CMK (cell line): ENCODE measurements at places on chromosomes 4 and X.

- no peak for DNase-seq
Observed at GRCh38 chr4:37934096-37934495, 26.1 kb upstream of the PTTG2 start.

DNA sequence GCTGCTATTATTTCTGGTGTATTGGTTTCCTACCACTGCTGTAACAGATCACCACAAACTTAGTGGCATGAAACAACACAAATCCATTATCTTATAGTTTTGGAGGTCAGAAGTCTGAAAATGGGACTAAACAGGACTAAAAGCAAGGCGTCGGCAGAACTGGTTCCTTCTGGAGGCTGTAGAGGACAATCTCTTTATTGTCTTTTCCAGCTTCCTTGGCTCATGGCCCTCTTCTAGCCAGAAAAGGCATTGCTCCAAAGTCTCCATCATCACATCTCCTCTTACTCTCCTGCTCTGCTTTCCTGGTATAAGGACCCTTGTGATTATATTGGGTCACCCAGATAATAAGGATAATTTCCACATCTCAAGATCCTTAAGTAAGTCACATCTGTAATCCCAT is 121.9 kb downstream of the CLCN4 start:
- no peak for DNase-seq

DNA sequence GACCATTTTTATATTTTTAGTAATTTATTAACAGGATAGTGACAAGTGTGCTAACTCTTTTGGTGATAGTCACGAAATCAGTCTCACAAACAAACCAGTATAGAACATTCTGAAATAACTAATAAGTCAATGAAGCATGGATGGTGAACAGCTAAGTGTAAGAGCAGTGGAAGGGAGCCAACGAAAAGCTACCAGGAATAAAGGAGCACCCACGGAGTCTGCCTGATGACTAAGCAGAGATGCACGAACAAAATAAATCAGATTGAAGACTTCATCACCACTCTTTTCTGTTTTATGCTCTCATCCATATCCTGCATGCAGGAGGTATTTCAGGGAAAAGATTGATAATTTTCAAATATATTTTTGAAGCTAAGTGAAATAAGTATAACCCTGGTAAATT is 891.1 kb upstream of the HS3ST1 start:
- no peak for DNase-seq

GRCh38 chr4:65381648-65382047 is 288.6 kb downstream of the EPHA5 start:
- DNase-seq, result no peak

- no peak for DNase-seq
Observed at GRCh38 chr4:12583275-12583674, 900.9 kb downstream of the RAB28 start.

DNA sequence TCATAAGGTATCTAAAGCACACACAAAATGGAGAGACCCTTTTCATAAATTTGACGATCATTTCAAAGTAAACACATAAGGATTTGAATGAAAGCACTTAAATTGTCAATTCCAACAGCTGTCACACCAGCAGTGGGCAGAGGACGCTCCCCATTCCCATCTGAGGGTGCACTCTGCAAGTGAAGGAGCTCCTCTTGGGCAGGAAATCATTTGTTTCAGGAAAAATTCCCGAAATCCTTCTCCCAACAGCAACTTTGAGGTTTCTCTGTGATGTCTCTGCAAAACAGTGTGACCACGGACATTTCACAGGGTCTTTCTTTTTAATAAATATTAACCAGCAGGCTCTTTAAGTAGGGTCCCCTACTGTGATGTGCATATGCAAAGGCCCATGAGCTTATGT is 111.0 kb downstream of the EPHA5 start:
- no peak for DNase-seq

- DNase-seq, result no peak
Observed at GRCh38 chr4:10184041-10184440, 67.4 kb upstream of the WDR1 start.

DNA sequence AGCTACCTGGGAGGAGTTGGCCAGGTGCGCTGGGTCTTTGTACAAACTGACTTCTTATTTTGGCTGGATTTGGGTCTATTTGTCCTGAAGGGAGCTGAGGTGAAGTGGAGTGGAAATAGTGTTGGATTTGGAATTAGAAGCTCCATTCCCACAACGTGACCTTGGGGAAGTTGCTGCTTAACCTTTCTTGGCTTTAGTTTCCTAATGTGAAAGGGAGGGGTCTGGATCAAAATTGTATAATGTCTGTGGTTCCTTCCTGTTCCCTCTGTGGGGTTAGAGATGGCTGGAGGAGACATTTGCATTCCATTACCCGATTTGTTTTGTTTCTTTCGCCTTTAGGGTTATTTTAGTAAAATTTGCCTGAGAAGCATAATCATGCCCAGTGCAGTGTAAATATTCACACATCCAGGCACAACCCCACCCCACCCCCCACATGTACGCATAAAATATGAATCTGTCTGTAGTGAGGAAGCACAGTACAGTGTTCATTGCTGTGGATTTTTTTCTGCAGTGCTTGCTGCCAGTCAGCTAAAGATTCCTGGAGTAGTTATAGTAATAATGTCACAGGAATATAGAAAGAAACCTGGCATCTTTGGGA is 21.5 kb downstream of the JADE1 start:
- no peak for DNase-seq

DNA sequence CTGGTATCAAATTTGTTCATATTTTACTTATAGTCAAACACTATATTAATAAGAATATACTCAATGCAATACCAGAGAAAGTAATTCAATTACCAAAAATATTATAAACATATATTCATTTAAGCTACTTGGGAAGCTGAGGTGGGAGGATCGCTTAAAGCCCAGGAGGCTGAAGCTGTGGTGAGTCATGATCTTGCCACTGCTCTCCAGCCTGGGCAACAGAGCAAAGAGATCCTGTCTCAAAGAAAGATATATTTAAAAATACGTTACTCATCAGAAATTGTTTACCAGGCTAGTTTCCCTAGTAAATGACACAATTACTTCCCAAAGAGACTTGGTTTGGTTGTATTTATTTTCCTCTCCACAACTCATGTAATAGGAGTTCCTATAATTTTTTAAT is 433.6 kb downstream of the GASK1B start:
- DNase-seq, result no peak
